ENCODE measurements at places on chromosomes 4 and X.

GRCh38 chr4:46886711-46887110, 22.3 kb downstream of the COX7B2 start:
- no peak for DNase-seq

- no peak for DNase-seq
Measured at GRCh38 chr4:18180892-18181291, 159.3 kb upstream of the LCORL start.

GRCh38 chrX:105972690-105973386, 65.7 kb downstream of the SERPINA7 start:
- DNase-seq: no peak

DNA sequence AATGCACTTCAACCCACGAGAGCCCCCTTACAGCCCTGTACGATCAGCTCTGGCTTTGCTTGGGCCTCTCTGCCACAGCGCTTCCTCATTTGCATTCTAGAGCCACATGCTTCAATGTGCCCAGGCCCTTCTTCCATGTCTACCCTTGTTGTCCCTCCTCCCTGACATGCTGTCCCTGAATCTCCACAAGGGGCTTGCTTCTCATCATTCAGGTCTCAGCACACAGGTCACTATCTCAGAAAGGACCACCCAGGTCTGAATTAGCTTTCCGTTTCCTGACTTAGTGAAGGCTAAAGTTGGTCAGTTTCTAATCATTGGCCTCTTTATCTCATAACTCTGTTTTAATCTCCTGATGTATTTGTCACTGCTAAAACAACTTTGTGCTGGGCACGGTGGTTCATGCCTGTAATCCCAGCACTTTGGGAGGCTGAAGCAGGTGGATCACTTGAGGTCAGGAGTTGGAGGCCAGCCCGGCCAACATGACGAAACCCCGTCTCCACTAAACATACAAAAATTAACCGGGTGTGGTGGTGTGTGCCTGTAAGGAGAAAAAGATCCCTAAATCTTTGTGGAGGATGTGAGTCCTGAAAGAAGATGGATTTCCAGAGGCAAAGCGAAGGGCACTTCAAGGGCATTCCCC, 17.9 kb upstream of the SLC34A2 start:
- no peak for DNase-seq

GRCh38 chrX:29535212-29536162, 679.9 kb upstream of the MAGEB2 start:
- DNase-seq: no peak

DNA sequence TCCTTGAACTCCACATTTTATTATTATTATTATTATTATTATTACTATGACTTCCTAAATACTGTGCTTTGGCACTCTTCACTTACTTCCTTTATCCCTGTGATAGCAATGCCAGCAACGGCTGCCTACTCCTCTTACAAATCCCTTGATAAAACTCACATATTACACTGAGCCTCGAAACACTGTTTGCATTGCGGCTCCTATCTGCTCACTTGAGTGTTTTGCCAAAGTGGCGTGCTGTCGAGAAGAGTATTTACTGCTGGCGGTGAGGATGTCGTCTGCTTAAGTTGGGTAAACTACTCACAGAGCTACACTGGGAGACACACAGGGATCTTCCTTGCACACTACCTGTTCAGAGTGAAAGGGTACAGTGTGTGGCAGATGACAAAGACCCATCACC, 143.4 kb upstream of the VCX3A start:
- no peak for DNase-seq

GRCh38 chr4:60134099-60134498, 1066.0 kb upstream of the ADGRL3 start:
- no peak for DNase-seq

DNA sequence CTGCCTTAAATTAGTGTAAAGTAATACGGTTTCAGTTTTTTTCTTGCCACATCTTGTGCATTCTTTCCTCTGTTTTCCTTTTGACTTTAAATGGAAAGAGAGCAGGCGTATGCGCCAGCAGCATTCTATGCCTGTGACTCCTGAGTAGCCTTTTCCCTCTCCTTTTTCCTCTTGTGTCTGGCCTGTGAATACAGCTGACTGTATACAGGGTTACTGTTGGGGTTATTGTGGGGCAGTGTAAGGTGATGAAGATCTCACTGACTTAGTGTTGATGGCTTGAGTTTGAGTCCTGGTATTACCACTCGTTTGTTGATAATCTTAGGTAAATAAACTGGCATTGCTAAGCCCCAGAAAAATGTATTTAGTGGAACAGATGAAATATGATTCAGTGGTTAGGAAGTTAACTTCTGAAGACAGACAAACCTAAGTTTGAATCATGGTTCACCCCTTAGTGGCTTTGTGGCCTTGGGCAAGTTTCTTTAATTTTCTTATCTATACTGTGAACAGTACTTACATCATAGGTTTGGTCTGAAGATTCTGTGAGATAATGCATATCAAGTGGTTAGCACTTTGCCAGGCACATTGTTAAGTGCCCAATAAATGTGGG, 105.1 kb downstream of the FNIP2 start:
- DNase-seq: no peak

DNA sequence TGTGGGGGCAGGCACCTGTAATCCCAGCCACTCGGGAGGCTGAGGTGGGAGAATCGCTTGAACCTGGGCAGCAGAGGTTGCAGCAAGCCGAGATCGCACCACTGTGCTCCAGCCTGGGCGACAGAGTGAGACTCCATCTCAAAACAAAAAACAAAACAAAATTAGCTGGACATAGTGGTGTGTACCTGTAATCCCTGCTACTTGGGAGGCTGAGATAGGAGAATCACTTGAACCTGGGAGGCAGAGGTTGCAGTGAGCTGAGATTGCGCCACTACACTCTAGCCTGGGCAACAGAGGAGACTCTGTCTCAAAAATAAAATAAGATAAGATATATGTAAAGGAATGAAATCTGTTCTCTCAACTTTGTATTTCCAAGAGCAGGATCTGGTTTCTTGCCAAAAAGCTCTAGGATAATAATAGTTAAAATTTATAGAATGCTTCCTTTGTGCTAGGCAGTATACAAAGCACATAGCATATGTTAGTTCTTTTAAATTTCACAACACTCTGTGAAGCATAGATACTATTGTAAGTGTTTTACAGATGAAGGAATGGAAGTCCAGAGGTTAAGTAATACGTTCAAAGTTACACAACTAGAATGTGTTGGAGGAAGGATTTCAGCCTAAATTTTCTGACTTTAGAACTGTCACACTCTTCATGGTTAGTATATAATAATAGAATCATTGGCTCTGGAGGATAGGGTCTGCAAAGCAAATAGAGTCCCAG, 10.3 kb downstream of the MRPL1 start:
- DNase-seq: no peak

- no peak for DNase-seq
Measured at GRCh38 chr4:7512428-7512827, 77.7 kb upstream of the PSAPL1 start.

GRCh38 chr4:1360423-1361283, 13.6 kb downstream of the UVSSA start:
- DNase-seq: no peak

- no peak for DNase-seq
Measured at GRCh38 chr4:127084666-127085065, 548.1 kb upstream of the INTU start.

- no peak for DNase-seq
Measured at GRCh38 chr4:73454920-73455319, 18.9 kb downstream of the AFP start.

DNA sequence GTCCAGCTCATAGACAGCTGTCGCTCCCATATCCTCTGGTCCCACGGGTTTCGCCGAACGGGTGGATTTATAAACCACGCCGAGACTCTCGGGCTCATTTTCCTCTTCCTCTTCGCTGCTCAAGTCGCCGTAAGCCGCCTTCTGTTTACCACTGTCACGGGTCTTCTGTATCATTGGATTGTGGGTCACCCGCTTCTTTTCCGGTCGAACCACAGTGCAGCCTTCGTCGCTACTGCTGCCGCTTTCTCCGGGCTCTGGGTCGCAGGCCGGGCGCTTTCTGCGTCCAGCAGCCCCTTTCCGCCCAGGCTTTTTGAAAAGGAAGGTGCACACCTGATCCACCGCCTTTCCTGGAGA, 311 bp downstream of the RNF113A start:
- DNase-seq: no peak

- no peak for DNase-seq
Measured at GRCh38 chr4:165443276-165443675, 64.5 kb downstream of the CPE start.

DNA sequence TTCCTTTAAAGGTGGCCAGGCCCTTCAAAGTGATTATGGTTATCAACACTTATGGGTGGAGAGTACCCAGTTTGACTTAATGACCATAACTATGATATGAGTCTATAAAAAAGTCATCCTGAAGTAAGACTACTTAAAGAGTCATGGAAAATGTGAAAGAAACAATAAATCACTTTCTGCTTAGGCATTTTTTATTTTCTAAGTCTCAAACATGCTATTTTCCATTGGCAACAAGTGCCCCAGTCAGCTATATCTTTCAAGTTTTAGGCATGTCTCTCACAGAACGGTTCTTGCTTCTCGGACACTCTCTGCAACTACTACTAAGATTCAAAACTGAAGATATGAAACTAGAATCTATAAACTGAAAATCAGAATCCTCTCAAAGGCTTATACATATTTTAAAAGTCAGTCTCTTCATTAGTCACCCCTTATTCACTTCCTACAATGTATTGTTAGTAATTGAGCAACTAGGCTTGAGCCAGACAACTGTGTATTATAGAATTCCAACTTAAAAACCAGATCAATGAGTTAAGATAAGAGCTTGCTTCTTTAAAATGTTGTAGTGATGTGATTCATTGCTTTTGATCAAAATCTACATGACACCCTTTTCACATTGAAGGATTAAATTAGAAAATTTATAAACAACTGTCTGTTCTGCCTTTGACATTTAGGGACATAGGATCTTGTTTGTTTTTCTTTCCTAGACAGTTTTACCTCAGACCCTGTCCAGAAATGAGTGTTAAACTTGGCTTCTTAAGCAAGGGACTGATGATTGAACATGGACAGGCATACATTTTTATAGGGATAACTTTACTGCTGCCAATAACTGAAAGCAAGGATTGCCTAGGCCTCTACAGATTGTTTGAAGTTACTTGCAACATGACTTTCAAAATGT, 2.9 kb downstream of the ANTXR2 start:
- DNase-seq: no peak

DNA sequence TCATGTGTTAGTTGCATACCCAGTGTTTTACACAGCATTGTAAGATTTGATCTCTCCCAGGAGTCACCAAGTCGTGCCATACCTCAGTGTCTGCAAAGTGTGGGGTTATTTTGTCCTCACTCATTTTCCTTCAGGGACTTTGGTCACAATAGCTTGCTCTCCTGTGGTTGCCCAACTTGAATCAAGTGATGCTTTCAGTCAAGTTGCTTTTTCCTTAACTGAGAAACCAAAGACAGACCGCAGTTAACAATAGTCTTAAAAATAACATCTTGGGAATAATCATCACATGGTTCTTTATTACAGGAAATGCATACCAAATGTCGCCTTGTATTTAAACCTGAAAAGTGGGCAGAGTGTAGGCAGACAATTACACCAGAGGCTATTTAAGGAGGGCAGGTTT, 44.5 kb upstream of the NDP start:
- DNase-seq: no peak

GRCh38 chr4:6217716-6218381, 17.5 kb upstream of the JAKMIP1 start:
- DNase-seq: no peak

GRCh38 chr4:69066945-69067344, 29.3 kb upstream of the UGT2B7 start:
- DNase-seq: no peak

DNA sequence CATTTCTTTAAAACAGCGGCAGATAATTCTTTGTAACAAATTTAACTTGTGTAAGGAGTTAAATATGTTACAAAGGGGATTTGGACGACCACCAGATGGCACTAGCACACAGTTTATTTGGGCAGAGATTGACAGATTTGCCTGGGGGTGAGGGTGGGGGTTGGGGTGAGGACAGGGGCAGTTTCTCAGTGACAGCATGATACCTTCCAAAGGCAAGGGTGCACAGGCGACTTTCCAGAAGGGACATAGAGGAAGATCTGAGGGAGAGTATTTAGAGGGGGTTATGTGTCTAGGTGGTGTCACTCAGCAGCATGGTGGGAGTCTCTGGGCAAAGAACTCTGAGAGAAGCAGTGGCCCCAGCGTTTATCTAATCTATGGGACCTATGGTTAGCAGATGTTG, 9.6 kb upstream of the TMA16 start:
- DNase-seq: peak; percentile 19
